ENCODE measurements at places on chromosomes 2 and 18. TPM values are rescaled to one million over a fixed set of nuclear protein-coding genes. Genes with fewer than 3 reads are reported as not detected.
A peak's percentile ranks its signal among the peaks of the same experiment; 100 is the strongest.

The CNGA3 gene
- not detected for total RNA-seq

GRCh38 chr18:1784113-1784512 is 787.2 kb downstream of the METTL4 start:
- no peak for DNase-seq

GRCh38 chr2:65663831-65664407 is 231.5 kb upstream of the SPRED2 start:
- no peak for DNase-seq

DNA sequence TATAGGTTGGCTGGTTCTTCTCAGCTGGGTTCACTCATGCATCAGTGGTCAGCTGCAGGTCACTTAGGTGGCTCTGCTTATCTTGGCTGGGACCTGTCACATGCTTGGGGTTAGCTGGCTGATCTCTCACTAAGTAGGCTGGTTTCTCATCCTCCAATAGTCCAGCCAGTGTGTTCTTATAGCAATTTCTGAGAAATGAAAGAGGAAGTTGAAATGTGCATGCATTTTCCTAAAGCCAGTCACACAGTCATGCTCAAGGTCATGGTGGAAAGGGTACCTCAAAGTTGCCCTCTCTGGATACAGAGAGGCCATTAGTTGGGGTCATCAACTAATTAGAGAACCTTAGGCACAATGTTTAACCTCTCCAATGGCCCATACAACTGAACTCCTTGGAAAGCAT is 64.4 kb downstream of the KLHL29 start:
- DNase-seq: no peak

DNA sequence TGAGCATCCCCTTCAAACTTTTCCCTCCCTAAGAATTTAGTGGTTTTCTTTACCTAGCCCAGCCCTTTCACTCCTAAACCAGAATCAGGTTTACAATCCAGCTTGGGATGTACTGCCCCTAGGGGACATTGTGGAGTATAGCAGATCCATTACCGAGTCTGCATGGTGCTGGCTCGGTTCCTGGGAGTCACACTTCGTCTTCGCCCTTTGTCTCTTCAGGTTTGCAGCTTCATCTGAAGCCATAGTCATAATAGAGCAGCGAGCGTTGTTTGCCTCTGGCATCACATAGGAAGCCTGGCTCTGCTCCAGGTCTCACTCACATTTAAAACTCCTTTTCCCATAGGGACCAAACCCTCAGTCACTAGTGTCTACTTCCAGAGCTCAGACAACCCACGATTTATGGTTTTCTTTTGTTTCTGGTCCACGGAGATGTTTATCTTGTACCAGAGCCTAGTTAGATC is 16.8 kb upstream of the LYPD6 start:
- DNase-seq: peak; percentile 64

DNA sequence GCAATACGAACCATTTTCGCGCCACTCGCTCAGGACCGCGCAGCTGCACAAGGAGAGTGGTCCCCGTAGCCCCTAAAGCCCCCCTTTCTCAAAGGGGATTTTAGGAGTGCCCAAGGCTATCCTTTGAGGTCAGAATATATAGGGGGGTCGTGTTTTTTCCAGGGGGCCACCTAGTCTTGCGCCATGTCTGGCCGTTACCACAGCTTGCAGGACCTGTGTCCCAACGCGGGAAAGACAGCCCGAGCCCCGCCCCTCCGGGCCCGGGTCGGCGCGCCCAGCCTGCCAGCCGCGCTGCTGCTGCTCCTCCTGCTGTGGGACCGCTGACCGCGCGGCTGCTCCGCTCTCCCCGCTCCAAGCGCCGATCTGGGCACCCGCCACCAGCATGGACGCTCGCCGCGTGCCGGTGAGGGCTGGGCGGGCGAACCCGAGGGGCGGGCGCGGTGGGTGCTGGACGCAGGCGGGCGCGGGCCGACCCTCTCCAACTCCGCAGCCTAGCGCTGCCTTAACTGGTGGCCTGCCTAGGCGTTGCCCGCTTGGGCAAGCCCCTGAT is at the start of gene CDCA7:
CDCA7 (plus strand) TSS at position 291 of the 550 bp plus-strand sequence; CDS start at position 383, 92 bp downstream.
- peak; percentile 70 for DNase-seq

DNA sequence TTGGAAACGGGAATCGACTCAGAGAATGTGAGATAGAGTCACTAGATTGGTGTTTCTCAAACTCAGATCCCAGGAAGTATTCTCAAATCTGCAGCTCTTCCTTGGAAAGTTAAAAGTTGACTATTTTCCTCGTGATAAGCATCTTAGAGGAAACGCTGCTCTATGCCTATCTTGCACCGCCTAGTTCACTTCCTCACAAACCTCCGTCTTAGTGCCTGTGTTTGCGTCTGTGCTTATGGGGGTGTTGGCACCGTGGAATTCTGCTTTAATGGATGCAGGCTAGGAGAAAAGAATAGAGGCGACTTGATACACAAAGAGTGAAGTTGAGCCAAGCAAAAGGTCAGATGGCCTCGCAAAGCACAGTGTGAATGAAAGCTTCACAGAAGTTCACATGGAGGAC is 255.3 kb upstream of the ID2 start:
- DNase-seq: no peak

DNA sequence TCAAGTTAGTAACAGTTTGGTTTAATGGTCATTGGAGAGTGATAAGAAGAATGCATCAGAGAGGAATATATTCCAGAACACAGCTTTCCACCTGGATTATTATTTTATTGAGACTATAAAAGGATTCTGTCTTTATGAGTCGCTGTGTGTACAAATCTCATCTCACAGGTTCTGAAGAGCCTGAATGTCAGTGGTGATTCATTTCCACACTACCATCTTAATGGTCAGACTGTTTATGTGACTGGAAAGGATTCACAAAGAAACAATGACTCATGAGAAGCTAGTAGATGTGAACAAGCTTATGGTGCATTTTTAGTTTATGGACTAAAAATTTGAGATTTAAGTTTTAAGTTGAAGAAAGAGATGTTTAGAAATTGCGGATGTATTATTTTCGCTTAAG is 685.4 kb upstream of the NRXN1 start:
- no peak for DNase-seq

The EPG5 gene
- total RNA-seq: 27.4 TPM

- DNase-seq: no peak
These were observed 1.9 kb downstream of the SCYGR3 start for GRCh38 chr2:227612546-227613271.

The GDF7 gene
- 0.75 TPM for total RNA-seq

GRCh38 chr2:72889991-72890390 is 2.8 kb downstream of the SPR start:
- no peak for DNase-seq

The XPO1 gene
- 206 TPM for total RNA-seq

GRCh38 chr2:10373931-10374330 is 71.2 kb downstream of the HPCAL1 start:
- no peak for DNase-seq

GRCh38 chr18:7190547-7191156 is 40.2 kb upstream of the LRRC30 start:
- no peak for DNase-seq

DNA sequence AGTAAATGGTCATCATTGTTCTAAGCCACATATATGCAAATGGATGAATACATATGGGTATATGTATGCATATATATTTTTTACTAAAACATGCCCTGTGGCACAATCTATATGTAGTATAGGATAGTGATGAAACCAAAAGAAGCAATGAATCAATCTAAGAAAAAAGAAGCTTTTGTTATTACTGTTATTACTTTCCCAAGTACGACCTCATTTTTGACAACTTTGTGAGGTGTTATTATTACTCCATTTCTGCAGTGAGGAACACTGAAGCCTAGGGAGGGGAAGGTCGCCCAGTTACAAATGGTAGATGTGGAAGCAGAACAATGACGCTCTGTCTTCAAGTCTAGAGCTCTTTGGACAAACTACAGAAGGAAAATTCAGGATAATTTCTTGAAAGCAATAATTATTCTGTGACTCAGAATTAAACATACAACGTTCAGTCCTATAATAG is 38.3 kb downstream of the STAT4 start:
- no peak for DNase-seq
